ENCODE measurements at places on chromosomes 16 and 17.

DNA sequence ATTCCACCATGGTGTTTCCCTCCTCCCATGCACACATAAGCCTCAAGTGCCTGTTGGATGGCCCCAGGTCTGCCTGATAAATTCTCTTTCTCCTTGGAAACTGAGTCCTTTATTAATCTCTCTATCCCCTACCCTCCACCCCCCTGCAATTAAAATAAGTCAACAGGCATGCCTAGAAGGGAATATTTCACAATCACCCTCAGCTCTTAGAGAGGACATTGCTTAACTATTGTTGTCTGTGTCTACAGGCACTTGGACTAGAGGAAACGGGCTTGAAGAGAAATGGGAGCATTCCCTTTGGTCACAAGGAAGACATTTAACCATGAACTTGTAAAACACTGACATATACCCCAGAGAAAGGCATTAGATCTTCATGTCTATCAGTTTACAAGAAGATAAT lies 39.5 kb downstream of the RCVRN start:
- no peak for DNase-seq

DNA sequence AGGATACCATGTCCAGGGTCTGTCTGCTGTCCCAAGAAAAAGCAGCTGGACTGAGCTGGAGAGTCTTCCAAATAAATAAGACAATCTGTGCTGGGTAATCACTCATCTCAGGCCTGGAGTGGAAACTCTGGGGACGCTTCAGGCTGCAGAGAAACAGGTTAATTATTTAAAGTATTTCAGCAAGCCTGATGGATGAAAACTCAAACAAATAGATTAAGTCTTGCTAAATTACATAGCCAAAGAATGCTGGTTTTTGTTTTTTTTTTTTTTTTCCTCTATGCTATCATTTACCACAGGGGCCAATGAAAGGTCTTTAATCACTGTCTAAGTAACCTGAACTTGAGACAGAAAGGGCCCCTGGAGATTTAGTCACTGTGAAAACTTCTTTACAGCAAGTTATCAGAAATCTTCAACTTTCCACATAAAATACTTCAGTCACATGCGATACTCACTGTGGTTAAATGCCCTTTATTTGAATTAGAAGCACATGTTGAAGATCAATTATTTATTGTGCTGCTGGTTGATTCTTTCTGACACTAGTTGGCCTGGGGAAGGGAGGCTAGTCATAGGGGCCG lies 31.0 kb upstream of the KCNJ2 start:
- no peak for DNase-seq

- DNase-seq = no peak
Measured at GRCh38 chr16:10646228-10646580, 48.5 kb downstream of the TEKT5 start.

DNA sequence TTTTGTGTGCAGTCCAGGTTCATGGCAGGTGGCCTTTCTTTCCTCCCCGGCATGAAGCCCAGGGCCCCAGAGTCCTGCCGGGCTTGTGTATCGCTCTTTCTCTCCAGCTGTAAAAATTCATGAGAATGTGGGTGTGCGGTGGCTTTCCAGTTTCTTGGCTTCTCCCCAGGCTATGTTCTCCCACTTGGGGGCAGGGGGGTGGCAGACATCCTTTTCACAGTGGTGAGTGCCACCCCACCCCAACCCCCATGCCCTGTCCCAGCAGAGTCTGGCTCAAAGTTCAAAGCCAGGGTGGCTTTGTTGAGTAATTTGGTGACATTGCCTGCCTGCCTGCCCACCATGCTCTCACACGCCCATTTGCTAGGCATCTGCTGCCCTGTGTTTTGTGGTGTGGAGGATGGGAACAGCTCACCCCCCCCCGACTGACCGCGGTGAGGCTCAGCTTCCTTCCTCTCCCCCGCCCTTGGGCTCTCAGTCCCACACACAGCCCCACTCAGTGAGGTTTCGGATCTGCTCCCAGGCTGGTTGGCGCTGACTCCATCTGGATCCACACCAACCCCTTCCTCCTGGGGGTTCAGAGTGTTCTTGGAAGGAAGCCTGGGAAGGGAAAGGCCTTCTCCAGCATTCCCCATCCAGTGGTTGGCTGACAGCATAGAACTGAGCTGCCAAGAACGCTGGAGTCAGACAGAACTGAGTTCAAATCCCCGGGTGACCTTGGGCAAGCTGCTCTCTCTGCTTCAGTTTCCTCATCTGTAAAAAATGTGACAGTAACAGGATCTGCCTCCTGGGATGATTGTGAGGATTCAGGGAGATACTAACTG lies 36.0 kb downstream of the CHD9 start:
- DNase-seq = no peak
